ENCODE measurements at places on chromosomes 16 and 17.

- peak; percentile 74 for DNase-seq
These were observed 715 bp downstream of the TLCD3A start for GRCh38 chr17:732902-733720.

DNA sequence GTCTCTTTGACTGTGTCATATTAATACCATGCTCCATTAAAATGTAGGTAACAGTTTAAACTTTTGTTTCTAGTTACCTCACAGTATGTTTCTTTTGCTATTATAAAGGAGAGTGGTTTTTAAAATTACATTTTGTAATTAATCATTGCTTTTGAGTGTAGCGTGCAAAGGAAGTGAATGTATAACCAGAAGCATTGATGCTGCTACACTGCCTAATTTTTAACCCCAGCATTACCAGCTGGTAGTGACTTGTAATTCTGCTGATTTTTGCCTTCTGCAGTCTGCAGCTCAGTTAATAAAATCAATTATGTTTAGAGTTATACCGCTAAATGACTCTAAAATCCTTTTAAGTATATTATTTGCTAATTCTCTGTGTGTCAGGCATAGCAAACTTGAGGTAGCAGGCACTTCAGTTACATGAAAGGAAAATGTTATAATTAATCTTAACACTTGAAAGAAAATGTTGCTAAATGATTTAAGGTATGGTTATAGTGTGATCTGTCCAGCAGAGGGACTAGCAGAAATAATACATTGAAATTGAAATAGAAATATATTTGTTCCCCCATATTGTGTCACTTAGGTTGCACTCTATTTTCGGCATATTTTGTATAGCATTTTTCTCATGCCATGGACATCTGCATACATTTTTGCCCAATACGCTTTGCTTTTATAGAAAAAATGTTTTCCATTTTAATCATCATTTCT, 388.5 kb downstream of the CNTNAP4 start:
- no peak for DNase-seq

DNA sequence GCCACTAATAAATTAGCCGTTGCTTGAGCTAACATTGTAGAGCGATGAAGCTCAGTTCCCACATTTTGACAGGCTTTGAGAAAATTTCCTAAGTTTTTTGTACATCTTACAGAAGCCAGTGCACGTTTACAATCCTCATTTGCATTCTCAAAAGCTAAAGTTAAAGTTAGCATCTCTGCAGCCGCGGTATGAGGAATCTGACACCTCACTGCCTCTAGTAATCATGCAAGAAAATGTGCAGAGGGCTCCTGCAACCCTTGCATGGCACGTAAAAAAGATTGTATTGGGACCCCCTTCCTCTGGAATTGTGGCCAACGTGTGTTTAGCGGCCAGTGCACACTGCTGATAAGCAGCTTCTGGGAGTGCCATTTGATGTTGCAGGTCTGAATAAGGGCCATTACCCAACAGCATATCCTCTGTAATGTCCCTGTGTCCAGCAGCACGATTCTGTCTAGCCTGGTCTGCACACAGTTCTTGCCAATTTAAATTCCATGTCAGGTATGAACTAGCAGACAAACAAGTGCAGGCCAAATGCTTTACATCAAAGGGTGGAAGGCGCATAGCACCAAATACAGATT, 12.4 kb upstream of the ZNF689 start:
- no peak for DNase-seq

- no peak for DNase-seq
These were observed 26.9 kb upstream of the LGALS9 start for GRCh38 chr17:27603880-27604794.

DNA sequence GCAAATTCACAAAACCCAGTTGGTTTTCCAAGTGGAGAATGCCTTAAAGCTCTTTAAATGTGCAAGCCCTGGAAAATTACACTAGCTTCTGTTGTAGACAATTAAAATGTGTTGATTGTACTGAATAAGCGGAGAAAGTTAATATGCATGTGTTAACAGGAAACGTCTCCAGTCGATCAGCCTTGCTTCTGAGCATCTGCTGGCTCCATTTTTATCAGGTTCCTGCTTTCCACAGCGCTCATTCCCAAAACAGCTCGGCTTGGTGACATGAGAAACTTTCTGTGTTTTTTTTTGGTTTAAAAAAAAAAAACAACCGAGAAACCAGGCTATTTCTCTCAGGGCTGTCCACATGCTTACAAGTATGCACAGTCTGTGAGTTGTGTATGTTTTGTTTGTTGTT, 60.7 kb downstream of the VPS35L start:
- no peak for DNase-seq

- DNase-seq, result no peak
These were observed 13.9 kb downstream of the GINS2 start for GRCh38 chr16:85674828-85675227.

DNA sequence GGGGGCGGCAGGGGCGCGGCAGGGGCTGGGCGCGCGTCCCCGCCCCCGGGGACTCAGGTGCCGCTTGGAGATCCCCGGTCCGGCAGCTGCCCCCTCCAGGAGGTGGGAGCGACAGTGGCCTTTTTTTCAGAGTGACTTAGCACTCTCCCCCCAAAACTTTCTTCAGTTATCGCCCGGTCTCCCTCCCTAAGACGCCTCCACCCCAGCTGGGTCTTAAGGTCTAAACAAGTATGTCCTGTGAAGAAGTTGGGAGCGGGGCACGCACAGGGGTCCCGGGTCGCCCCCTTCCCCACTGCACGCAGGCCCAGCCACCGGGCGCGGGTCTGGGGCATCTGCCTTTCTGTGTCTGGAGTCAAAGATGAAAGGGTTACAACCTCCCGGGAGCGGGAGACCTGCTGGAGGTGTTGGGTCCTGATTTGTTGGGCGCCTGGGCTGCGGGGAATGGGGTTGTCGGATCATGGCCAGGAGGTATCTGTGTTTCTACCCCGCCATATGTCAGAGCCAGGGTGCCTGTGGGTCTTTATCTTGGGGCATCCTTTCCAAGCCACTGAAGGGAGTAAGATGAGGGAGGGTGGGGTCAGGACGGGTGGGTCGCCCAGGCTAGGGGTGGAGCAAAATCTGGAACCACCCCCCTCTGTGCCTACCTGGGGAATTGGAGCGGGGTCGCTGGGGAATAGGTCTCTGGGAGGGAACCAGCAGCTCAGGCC, 757 bp downstream of the FMNL1 start:
- DNase-seq, result peak; percentile 68

DNA sequence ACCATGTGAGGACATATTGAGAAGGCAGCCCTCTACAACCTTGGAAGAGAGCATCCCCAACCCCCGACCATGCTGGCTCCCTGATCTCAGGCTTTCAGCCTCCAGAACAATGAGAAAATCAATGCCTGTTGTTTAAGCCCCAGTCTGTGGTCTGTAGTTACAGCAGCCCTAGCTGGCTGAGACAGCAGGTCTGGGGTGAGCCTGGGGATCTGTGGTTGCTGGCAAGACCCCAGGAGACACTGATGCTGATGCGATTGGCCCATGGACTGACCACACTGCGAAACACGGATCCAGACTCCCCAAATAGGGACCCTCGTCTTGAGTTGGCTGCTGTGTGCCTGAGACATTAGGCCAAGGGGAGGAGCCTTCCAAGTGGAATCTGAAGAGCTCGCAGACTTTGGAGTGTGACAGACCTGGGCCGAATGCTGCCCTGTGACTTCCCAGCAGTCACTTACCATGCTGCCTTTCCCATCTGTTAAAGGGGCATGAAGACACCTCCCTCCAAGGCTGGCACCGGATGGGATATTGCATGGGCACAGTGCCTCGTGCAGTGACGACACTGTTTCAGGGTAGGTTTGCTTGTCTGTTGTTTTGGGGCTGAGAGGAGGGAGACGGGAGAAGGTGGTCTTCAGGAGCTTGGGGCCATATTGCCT, 147.8 kb upstream of the RPL38 start:
- DNase-seq, result peak; percentile 52

DNA sequence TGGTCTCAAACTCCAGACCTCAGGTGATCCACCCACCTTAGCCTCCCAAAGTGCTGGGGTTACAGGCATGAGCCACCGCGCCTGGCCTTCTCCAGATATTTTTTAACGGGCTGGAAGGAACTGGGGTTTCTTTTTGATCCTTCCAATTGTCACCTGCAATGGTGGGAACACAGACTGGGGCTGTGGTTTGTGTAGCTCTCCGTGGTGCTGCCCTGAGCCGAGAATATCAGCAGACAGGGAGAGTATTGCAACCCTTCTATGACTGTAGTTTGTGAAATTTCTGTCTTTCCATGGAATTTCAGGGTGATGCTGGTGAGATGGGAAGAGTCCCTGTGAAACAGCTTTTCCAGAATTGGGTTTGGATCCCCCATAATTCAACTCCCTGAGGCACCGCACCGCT, 263.5 kb downstream of the ENGASE start:
- DNase-seq, result peak; percentile 74

- peak; percentile 53 for DNase-seq
These were observed 41.8 kb downstream of the RAB11FIP4 start for GRCh38 chr17:31433091-31433790.
